ENCODE measurements at places on chromosomes 1 and 21.
A peak's percentile ranks its signal among the peaks of the same experiment; 100 is the strongest.

GRCh38 chr21:14917762-14918161 is 147.0 kb downstream of the NRIP1 start:
- DNase-seq: no peak

- no peak for DNase-seq
Observed at GRCh38 chr1:167209044-167209443, 11.6 kb upstream of the POU2F1 start.

DNA sequence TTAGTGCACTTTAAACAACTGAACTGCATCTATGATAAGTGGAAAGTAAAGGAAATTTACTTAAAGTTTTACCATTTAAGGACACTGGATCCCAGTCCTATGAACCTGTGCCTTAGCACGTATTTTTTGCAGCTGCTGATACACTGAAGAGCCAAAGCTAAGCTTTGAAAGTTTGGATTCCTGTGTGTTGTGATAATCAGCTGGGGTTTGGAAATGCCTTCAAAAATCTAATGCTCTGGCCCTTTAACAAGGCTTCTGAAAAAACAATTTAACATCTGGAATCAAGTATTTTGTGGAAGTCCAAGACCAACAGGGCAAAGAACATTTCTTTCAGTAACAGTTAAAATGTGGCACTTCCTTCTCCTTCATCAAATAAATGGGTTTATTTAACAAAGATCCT is 51.8 kb downstream of the DDAH1 start:
- DNase-seq: no peak

DNA sequence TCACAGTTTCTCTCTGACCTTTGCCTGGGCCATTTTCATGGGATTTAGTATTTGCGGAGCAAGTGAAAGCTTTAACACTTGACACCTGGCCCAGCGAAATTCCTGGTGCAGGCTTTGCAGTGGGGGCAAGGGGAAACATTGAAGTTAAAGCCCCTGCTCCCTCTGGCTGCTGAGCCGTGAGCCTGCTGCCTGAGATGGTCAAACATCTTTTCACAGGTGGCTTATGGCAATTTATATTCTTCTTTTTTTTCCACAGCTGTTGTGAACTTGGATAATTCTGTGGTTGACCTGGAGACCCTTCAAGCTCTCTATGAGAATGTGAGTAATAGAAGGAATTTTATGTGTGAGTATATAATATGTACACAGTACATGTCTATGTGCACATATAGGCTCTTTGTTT is 202.9 kb downstream of the FMN2 start:
- DNase-seq: peak; percentile 9

DNA sequence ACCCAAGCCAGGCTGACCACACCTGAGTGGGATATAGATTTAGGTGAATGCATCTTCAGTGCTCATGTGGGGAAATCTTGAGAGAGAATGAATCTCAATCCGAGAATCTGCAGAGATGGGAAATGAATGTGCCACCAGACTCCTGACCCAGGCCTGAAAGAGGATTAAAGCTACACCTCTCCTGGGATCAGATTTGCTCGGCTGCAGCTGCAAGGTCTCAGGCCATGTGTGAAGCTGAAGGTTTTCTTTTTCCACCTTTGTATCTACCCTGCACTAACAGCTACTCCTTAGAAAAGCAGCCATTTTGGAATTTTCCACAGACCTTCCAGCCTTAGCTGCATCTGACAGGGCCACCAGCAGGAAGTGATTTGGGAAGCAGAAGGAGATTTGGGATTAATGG is 18.3 kb downstream of the GPR3 start:
- no peak for DNase-seq

- no peak for DNase-seq
Observed at GRCh38 chr21:42586406-42586805, 67.0 kb upstream of the PDE9A start.

DNA sequence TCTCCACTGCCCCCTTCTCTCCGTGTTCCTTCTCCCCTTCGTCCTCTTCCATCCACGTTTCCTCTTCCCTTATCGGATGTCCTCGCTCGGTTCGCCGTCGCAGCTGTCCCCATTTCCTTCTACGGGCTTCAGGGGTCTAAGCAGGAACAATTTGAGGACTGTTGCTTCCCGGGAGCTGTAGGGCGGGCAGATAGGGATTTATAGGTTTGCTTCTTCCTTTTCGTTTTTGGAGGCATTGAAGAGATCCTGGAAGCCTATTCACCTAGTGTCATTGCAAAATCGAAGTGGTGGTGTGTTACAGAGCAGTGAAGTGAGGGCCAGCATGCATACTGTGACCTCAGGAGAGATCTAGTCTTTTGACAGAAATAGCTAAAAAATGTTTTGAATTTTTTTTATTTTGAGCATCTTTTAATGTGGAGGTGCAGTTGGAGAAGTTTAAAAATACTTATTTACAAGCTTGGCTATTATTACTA is 897 bp downstream of the ZYG11B start:
- DNase-seq: no peak

DNA sequence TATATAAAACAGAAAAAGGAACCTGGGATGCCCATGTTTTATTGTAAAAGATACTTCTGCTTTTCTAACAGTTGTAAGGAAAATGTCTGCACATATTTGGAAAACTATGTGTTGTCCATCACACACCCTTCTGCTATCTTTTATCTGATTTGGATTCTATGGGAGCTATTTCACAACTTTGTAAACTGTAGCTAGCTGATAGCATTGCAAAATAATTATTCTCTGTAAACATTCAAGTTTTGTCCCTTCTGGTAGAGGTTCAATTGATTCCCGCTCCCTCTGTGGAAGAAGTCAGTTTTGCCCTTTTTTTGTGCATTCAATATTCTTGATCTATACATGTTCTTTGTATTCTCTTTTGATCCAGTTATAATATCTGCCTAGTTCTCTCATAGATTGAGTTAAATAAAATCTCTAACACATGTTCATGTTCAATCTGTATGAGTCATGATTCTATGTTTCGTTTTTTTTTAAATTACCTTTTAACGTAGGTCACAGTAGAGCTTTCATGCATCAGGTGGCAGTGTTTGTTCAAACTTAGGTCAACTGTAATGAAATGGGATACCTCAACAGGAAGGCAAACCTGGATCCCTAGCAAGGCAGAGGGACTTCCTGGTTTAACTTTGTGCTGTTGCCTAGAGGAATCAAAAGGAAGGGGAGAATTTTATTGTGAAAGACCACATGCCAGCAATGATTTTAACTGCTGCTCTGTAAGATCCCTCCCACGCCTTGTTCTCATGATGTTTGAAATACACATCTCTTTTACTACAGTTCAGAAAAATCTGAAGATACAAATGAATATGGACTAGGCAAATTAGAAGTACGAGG is 26.0 kb upstream of the BCL9 start:
- no peak for DNase-seq

All from neuronal stem cell (in vitro differentiated cells).